ENCODE measurements at places on chromosomes 6 and 20.

GRCh38 chr20:1776681-1777475 lies 118.3 kb upstream of the SIRPA start:
- peak; percentile 77 for DNase-seq

- DNase-seq, result no peak
Measured at GRCh38 chr6:21157186-21157929, 436.2 kb upstream of the SOX4 start.

DNA sequence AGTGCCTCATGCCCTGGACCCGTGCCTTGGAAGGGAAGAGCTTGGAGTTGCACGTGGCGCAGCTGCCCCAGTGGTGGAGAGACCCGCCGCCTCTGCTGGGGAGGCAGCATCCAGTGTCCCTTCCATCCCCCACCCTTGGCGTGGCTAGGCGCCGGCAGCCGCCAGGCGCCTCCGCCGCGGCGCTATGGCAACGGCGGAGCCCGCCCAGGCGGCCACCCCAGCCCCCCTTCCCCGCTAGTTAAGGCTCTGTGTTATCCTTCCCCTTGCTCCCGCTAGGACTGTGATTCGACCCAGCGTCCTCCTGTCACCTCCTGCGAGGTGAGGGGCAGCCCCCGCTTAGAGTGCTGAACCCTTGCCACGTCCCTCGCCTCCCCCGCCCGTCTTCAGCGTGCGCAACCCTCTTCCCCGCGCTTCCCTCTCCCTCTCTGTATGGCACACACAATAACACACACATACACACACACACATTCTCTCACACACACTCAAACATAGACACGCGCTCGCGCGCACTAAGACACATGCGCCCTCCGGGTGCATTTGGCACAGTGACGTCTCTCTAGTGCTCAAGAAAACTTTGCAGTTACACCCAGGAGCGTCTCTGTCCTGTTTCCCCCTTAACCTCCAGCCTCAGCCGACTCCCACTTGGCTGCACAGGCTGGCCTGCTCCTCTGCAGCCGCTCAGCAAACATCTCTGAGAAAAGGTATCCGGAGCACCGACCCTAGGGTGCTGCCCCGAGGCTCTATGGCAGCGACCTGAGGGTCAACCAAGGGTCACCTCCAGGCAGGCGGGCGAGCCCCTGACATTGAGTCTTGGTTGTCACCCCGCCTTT lies 8.5 kb downstream of the GRIK2 start:
- no peak for DNase-seq

DNA sequence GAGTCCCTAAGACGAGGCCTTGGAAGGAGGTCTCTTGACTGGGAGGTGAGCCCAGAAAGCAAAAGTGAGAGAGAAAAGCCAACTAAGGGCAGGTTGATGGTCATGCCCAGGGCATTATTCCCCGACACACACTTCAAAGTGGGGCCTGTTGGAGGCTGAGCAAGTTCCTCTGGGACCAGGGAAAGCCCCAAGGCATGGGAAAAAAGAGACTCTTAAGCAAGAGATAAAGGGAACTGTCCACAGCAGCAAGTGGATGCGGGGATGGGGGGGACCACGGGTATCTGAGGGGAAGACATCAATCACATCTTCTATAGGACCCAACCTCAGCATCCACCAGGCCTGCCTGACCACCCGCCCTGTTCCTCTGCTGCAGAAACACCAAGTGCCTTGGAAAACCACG lies 119.9 kb upstream of the MAFB start:
- DNase-seq, result no peak

DNA sequence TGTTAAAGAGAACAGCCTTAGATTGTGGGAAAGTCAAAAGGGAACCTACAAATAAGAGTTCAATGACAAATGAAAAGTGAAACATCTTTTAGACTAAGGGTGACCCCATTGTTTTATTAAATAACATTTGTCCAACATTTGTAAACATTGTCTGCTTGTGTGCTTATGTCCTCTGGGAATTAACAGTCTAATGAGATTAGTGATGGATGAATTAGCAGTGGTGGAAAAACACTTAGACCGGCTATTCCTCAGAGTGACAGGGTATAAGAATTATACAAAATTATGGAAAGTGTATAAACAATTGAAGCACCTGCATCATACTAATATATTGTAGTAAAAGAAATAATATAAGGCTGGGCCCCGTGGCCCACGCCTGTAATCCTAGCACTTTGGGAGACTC lies 29.3 kb upstream of the HFE start:
- DNase-seq, result no peak

- no peak for DNase-seq
Measured at GRCh38 chr20:757506-757905, 10.8 kb downstream of the SLC52A3 start.

- DNase-seq, result no peak
Measured at GRCh38 chr6:109800771-109801170, 109.7 kb downstream of the FIG4 start.

- no peak for DNase-seq
Measured at GRCh38 chr6:143955971-143956370, 52.1 kb downstream of the PLAGL1 start.
